ENCODE measurements at places on chromosomes 2 and 18.

- no peak for DNase-seq
Measured at GRCh38 chr2:202311823-202312388, 46.3 kb downstream of the NOP58 start.

- no peak for DNase-seq
Measured at GRCh38 chr2:37459095-37459981, 114.9 kb downstream of the QPCT start.

DNA sequence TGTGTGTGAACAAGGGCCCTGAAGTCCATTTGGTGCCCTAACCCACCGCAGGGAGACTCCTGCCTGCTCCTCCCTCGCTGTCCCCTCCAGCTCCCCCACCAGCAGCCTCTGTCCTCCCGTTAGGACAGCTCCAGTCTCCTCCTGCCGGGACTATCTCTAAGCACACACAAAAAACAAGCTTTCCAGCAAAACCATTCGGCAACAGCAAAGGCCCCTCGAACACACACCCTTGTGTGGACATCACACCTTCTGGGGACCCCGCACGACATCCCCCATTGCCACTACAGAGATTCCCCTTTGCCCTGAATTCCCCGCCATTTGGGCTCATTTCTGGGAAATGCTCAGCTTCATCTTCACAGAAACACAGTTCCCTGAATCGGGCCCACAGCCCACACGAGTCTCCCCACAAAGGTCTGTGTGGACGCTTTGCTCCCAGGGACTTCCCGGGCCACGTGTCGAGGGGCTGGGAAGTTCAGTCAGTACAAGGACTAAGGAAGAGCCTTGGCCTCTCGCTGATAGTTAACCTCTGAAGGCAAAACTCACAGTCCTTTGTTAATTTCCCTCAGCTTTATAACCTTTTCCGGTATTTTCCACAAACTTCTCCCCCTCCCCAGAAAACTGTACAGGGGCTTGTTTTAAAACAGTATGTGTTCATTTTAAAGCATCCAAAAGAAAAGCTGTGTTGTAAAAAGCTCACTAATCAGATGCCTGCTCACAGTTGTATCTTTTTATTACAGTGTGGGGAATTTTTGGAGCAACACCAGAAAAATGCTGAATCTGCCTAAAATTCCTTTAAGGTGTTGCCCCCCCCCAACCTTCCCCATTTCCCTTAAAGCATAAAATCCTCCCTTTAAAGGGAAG lies 25.9 kb downstream of the SMAD7 start:
- no peak for DNase-seq

DNA sequence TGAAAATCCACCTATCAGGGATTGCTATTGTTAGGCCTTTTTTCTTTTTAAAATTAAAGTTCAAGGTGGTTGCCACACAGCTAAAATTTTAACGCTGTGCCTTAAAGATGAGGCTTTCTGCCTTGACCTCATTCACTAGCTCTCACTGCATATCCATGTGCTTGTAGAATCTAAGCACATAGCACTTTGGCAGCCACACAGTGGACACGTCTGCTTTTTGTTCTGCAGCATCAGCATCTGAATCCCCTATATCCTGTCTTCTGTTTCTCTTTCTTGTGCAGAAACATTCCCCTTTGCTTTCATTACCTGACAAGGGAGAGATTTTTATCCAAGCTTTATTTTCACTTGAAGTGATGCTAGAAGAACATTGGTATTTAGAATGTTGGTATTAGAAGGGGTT lies 38.1 kb downstream of the RALB start:
- no peak for DNase-seq

GRCh38 chr2:48116497-48116896 lies 210.2 kb upstream of the FBXO11 start:
- no peak for DNase-seq

GRCh38 chr2:18514526-18515461 lies 45.7 kb downstream of the RDH14 start:
- DNase-seq: no peak

- DNase-seq: no peak
Measured at GRCh38 chr18:63091671-63092364, 227.8 kb downstream of the BCL2 start.

- DNase-seq: peak; percentile 35
Measured at GRCh38 chr2:37156071-37156856, 516 bp downstream of the EIF2AK2 start.

- no peak for DNase-seq
Measured at GRCh38 chr2:12441750-12442475, 274.8 kb upstream of the TRIB2 start.

Data from renal cortical epithelial cell (primary cell).